Lung microvascular endothelial cell (primary cell): ENCODE measurements at places on chromosomes 5 and 9. TPM values are rescaled to one million over a fixed set of nuclear protein-coding genes. Genes with fewer than 3 reads are reported as not detected.

The SLC25A48 gene
- total RNA-seq: not detected in 2 replicates

The GRIN3A gene
- not detected in 2 replicates for total RNA-seq

The TOMM5 gene
- total RNA-seq: 118 and 122 TPM in 2 replicates

The ARL15 gene
- total RNA-seq: 35.3 and 44.6 TPM in 2 replicates

The PCDHGA3 gene
- total RNA-seq: 0.40 and 0.44 TPM in 2 replicates

The IRGM gene
- not detected in 2 replicates for total RNA-seq

The FOXD4L3 gene
- not detected in 2 replicates for total RNA-seq

The NIPAL4 gene
- total RNA-seq: not detected in 2 replicates

The FGF10 gene
- total RNA-seq: not detected in 2 replicates

The KIF20A gene
- total RNA-seq: 8.1 and 28.1 TPM in 2 replicates

The CKMT2 gene
- 0.20 and 0.22 TPM in 2 replicates for total RNA-seq
